ENCODE measurements at places on chromosomes 7 and 10.

DNA sequence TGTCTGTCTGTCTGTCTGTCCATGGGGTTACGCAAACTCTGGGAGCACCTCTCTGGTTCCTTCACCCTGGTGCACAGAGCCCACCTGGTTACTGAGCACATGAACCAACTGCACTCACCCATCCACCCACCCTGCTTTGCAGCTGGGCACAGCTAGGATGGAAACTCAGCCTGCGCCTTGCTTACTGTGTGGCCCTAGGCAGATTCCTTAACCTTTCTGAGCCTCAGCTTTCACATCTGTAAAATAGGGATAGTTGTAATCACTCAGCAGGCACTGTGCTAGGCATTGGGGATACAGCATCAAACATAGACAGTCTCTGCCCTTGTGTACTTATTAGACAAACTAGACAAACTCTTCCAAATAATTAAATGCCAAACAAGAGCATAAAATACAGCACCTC, 21.8 kb upstream of the INMT start:
- no peak for DNase-seq

GRCh38 chr7:120460949-120461348, 188.0 kb downstream of the KCND2 start:
- DNase-seq, result no peak

DNA sequence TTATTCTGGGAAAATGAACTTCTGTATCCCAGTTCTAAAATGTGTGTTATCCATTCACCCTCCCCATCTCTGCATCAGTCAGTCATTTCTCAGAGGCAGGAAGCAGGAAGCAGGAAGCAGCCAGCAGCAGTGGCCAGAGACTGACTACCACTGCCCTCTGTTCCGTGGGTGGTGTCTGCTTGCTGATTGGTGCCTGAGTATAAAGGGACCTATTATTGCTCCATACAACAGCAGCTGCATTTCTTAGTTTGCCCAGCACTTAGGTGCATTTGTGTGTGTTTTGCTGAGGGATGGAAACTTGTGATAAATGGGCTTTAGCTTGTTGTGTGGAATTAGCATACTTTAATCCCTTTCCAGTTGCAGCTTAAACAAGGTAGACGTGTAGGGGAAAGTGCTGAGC, 582.2 kb downstream of the SORCS1 start:
- no peak for DNase-seq

DNA sequence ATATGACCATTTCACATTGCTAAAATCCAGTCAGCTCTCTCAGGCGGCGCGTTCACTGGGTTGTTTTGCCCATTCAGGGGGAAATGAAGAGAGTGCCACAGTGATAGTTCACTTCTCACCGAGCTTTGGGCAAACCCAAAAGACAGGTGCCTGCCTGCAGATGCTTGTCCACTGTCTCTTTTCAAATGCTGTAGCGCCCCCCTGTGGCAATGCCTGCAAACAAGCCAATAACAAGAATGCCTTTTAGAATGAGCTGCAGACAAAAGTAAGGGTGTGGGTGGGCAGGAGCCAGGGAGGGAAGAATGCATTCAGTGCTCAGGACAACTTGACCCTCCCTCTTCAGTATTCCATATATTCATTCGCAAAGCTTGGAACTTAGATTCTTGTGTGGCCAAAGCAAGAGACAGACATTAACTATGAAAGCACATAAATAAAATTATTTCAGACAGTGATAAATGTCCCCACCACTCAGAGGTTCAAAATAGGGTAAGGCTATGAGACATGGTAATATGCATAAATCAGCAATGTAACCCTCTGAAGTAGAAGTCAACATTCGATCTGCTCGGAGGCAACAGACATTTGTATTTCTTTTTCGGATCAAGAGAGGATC, 86.9 kb downstream of the JAZF1 start:
- peak; percentile 9 for DNase-seq

GRCh38 chr10:70954381-70955176, 66.2 kb upstream of the PCBD1 start:
- DNase-seq, result no peak

Measured in GM19239 (cell line).